Right renal pelvis (tissue), 4 donors: ENCODE measurements at places on chromosomes 5 and 9.
A peak's percentile ranks its signal among the peaks of the same experiment; 100 is the strongest.

GRCh38 chr9:99029083-99029645 is 75.7 kb upstream of the TGFBR1 start:
- DNase-seq, result no peak

- DNase-seq, result no peak
Observed at GRCh38 chr5:76695346-76695745, 20.6 kb upstream of the F2R start.

- DNase-seq, result no peak
Observed at GRCh38 chr5:139746691-139747582, 48.7 kb upstream of the PSD2 start.

GRCh38 chr9:137552022-137552768 is 516 bp downstream of the MRPL41 start:
- peak; percentile 35 for DNase-seq

- no peak for DNase-seq
Observed at GRCh38 chr5:143561219-143561618, 157.7 kb upstream of the NR3C1 start.

- DNase-seq, result no peak
Observed at GRCh38 chr9:72354704-72355103, 10.3 kb downstream of the ZFAND5 start.

- DNase-seq, result no peak
Observed at GRCh38 chr5:55856516-55857246, 5.5 kb downstream of the IL31RA start.
